ENCODE measurements at places on chromosomes 7 and 10.

DNA sequence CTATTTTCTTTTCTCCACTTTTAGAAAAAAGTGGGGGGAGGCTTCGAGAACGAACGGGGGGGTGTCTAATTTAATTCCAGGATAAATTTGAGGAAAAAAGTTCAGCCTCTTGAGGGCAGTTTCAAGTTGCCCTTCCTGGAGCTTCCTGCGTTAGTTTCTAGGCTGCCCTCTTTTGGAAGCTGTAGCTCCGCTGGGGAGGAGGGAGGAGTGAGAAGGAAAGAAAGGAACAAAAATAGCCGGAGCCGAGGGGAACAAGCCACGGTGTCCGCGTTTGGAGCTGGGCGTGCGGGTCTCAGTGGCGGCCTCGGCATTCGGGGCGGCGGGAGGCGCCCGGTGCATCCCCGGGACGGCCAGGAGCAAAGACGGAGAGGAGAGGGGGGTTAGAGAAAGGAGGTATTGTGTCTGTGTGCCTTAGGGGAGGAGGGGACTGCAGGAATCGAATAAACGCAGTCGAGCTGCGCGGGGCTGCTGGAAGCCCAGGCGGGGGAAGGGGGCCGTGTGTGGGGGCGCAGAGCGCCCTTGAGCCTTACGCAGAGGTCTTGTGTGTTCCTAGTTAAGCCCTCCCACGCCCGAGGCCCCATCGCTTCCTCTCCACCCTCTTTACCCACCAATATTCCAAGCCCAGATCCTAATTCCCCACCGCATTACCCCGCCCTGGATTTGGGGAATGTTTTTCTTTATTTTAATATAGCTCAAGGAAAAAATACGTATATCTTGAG is 2.0 kb upstream of the TNRC18 start:
- peak; percentile 79 for DNase-seq

GRCh38 chr10:43962346-43963191 is 313.9 kb upstream of the ZNF32 start:
- DNase-seq = no peak

DNA sequence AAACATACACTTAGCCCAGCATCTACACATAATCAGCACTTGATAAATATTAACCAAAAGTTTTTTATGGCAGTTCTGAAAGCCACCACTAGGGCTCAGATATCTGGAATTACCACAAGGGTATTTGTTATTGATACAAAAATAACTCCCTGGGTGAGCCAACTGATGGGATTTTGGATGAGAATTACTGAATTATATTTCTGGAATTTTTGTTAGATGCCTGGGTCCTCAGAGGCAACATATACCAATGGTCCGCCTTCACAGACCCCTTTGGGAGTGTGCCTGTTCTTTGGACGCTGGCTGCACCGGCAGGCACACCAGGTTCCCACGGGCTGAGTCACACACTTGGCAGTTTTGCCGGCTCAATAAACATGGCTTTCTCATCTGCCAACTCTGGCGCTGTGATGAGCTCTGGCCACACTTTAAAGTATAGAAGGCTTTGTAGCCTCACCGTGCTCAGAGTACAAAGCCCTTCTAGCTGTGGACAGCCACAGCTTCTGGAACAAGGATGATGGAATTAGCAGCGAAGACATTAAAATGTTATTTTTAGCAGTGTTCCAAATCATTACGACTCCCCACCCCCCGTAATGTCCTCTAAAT is 24.5 kb upstream of the EEPD1 start:
- peak; percentile 22 for DNase-seq

DNA sequence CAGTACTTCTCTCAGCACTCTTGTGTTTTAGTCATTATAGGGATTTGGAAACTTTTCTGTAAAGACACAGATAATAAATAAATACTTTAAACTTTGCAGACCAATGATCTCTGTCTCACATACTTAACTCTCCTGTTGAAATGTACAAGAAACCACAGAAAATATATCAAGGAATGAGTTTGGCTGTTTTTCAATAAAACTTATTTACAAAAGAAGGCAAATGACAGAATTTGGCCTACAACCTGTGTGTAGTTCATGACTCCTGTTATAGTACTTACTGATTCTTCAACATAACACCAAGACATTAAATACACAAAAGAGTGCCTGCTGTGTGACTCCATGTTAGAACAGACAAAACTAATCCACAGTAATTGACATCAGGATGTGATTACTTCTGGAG is 510.0 kb upstream of the PHF14 start:
- DNase-seq = no peak

- DNase-seq = no peak
Measured at GRCh38 chr7:88759230-88760135, at the start of gene ZNF804B. TSS of gene ZNF804B (plus strand) at chr7:88759700. CDS start at chr7:88759977, 277 bp downstream.

DNA sequence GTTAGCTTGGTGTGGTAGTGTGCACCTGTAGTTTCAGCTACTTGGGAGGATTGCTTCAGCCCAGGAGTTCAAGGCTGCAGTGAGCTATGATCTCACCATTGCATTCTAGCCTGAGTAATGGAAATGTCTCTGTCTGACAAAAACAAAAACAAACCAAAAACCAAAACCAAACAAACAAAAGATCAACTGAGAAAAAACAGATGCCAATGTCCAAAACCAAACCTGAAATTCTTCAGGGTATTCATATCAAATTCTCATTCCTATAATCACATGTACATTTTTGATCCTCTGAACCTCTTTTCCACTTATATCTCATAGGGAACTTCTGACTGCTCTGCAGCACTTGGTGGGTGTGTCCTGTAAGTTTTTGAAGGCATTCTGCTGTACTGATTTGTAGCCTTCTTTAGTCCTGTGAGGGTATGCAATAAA is 87.0 kb downstream of the CDK6 start:
- DNase-seq = no peak

- DNase-seq = no peak
Measured at GRCh38 chr10:1177936-1178335, 121.8 kb downstream of the WDR37 start.

DNA sequence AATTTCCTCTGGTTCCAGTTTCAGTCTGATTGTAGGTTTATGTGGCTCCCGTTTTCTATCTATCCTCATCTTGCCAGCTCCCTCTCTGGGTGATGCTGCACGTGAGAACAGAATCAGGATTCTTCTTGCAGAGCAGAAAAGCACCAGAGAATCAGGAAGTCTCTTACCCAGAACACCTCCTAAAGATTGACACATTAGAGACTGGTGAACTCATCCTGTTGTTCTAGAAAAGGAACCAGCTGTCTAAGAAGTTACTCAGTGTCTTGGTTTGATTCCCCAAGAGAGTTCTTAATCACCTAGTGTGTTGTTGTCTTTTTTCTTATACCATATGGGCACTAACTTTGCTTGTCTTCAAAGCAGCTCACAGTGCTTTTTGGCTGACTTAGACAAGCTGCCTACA is 152.4 kb downstream of the DGKI start:
- DNase-seq = no peak

DNA sequence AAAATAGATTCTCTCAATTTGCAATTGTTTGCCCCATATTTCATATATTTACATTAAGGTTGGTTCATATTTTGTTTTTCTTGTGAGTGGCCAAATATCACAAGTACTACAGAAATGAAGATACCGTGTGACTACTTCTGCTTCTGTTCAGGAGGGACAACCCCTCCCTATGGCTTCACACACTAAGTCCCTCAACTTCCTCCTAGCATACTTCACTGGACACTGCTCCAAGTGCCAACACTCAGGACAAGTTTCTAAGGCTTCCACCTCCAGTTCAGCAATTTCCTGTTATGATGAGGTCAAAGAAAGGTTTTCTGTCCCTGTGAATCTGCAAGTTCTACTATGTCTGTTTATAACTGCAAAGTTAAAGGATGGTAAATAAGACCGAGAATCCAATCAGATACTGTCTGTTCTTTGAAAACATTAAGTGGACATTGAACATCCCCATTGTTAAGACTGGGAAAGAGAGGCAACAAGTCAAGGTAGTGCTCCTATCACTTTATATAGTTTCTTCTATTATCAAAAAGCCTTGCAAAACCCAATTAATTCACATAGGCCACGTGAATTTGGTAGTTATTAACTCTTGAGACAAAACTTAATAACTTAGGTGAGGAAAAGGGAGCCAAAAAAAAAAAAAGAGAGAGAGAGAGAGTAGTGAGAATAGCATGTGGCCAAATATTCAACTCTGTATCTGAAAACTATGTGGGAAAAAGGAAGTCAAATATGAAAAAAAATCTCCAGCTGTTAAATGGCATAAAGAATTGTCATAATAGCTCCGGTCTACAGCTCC is 81.3 kb upstream of the DKK1 start:
- no peak for DNase-seq

- DNase-seq = no peak
Measured at GRCh38 chr10:51900180-51900579, 200.8 kb upstream of the CSTF2T start.

GRCh38 chr10:49009199-49009979 is 69.7 kb upstream of the LRRC18 start:
- DNase-seq = no peak

GRCh38 chr7:1819259-1819841 is 149.3 kb downstream of the ELFN1 start:
- no peak for DNase-seq

- no peak for DNase-seq
Measured at GRCh38 chr7:118026791-118027190, 153.6 kb upstream of the CTTNBP2 start.

DNA sequence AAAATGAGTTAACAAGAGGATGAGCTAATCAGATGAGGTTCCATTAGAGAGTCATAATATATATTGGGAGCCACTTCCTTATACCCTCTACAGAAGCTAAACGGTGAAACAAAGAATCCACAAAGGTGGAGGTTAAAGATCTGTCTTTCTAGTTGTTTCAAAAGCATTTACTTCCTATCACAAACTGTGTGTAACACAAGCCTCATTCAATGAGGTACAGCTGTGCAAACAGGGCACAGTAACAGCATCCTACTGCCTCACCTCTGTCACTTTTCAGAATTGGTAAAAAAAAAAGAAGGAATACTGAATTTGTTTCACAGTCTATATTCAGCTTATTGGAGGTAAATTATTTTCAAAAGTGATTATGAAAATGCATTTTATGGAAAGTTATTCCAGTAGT is 128.7 kb downstream of the AGMO start:
- no peak for DNase-seq

GRCh38 chr7:153006452-153006851 is 246.9 kb downstream of the ACTR3B start:
- DNase-seq = no peak

- no peak for DNase-seq
Measured at GRCh38 chr7:122847871-122848473, 38.3 kb downstream of the CADPS2 start.

DNA sequence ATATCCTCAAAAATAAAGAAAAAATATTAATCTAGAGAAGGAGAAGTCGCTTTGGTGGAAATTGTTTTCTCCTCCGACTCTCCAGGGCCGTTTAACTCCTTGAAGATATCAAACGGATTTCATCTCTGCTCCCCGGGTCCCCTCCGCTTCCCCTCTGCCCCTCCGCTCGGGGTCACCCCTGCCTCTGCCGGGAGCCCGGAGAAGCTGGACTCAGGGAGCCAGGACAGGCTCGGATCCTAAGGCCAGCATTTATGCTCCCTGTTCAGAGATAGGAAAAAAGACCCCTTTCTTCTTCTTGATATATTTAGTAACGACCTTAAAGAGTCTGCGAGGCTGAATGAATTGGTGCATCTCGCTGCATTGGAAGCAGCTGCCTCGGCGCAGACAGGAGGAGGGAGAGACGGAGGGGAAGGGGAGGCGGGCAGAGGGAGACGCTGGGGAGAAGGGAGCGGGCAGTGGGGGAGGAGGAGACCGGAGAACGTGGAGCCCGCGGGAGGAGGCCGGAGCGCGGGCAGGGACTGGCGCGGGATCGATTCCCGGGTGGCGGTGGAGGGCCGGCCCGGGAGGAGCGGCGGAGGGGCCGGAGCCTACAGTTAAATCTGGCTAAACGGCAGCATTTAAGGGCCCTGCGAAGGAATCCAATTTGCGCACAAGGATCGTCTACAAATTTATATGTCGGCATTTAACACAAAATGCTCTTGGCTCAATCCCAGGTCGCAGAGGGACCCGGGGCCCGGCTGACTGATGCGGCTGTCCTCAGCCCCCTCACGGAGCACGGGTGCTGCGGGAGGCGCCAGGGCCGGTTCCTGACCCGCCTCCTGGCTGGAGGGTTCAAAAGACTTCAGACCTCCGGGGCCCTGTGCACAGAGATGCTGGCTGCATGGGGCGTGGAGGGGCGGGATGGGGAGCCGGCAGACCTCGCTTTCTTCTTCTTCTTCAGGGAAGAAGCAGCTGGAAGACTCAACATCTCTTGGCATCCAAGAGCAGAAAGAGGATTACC is 55.6 kb downstream of the CRTAC1 start:
- no peak for DNase-seq

GRCh38 chr10:71694567-71694968 is 25.0 kb downstream of the C10orf105 start:
- DNase-seq = no peak

- DNase-seq = no peak
Measured at GRCh38 chr10:112807013-112807412, 143.0 kb upstream of the TCF7L2 start.

GRCh38 chr10:102085336-102085735 is 20.2 kb downstream of the HPS6 start:
- DNase-seq = no peak

DNA sequence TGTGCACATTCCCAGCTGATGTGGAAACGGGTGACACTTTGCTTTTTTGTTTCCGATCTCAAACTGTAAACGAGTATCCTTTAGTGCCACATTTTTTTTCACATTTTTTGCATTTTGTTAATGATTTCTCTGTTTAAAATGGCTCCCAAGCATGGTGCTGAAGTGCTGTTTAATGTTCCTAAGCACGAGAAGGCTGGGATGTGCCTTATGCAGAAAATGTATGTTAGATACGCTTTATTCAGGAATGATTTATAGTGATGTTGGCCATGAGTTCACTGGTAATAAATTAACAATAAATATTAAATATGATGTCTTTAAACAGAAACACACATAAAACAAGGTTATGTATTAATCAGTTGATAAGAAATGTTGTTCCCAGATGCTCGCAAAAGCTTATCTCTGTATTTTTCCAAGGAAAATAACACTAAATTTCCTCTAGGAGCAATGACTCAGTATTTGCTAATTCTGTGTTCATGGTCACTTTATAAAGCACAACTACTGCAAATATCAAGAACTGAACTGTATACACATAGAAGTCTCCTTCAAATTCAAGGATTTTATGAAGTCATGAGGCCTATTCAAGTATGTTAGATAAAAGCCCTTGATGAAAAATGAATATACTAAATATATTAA is 305.9 kb upstream of the SMIM30 start:
- DNase-seq = no peak

GRCh38 chr10:90780488-90780887 is 77.4 kb downstream of the HTR7 start:
- no peak for DNase-seq

DNA sequence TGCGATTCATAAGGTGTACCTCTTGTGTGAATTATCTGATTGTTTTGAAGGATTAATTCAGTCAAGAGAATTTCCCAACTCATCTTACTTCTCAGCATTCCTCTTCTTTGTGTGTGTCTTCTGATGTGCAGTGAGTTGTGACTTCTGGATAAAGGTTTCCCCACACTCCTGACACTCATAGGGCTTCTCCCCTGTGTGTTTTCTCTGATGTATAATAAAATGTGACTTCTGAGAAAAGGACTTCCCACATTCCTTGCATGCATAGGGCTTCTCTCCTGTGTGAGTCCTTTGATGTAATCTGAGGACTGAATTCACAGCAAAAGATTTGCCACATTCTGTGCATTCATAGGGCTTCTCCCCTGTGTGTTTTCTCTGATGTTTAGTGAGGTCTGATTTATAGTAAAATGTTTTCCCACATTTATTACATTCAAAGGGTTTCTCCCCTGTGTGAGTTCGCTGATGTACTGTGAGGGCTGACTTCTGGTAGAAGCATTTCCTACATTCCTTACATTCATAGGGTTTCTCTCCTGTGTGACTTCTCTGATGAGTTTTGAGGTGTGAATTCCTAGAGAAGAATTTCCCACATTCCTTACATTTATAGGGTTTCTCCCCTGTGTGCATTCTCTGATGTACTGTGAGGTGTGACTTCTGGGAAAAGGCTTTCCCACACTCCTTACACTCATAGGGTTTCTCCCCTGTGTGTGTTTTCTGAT is 24.2 kb downstream of the ZNF25 start:
- no peak for DNase-seq

Measured in hippocampal formation (tissue), 2 donors.